GM04504 (cell line): ENCODE measurements at places on chromosomes 4 and X.

DNA sequence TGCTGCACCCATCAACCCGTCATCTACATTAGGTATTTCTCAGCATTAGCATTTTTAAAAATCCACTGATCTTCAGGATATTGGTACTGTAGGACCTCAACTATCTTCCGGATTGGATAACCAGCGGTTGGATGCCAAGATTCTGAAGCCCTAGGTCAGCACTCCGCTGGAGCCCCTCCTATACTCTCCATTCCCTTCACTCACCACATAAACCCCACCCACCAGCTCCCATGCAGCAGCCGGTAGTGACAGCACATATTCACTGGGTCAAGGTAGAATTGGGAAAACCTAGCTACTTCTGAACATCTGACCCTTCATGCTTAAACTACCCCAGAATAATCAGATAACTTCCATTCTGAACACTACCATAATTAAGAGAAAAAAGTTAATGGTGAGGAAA, 134.9 kb downstream of the CORIN start:
- no peak for DNase-seq

DNA sequence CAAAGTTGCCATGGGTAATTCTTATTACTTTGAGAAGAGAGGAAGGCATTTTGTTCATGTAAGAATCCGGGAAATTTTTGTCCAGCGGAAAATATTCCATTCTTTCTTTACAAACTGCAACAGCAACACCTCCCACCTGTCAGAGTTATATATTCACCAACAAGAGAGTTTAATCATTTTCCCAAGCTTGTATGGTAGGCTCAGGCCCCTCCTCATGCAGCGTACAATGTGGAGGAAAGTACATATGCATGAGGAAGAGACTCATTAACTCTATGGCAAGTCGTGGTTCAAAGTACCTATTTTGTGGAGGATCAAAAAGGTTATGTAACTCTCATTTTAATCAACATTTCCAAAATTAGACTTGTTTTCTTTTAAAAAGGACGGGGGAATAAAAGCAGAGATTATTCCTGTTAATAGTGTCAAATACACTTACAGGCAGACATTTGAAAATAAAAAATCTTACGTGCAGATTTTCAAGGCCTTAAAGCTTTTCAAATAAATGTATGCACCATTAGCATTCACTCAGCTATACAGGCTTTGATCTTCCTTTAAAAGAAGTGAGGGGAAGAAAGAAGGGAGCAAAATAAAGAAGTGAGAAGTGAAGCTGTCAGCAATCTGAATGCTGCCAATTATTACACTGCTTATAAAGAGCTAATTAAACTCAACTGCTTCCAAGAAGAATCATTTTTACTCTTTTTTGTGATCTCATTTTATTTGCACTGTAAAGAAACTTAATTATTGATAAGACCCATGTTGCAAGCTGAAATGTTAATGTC, 204.8 kb downstream of the FAT4 start:
- no peak for DNase-seq

DNA sequence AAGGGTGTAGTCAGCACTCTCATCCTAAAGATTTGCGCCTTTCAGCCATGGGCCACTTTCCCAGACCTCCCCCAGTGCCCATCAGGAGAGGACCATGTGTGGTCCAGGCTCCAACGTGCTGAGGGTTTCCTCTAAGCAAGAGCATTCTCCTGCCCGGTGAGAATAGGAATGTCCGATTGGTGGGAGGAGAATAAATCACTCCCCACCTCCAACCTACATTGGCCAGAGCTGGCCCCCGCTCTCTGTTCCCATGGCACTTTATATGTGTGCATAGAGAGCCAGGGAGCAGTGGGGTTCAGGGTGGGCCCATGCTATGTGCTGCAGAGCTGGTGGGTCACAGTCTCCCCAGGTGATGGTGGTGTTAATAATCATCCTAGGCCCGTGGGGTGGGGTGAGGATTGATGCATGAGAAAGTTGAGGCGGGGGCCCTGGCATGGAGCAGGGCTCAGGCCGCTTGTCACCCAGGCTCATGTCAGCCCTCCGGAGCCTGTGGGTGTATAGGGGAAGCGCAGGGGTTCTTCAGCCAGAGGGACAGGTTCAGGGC, 6.8 kb upstream of the SORCS2 start:
- no peak for DNase-seq

DNA sequence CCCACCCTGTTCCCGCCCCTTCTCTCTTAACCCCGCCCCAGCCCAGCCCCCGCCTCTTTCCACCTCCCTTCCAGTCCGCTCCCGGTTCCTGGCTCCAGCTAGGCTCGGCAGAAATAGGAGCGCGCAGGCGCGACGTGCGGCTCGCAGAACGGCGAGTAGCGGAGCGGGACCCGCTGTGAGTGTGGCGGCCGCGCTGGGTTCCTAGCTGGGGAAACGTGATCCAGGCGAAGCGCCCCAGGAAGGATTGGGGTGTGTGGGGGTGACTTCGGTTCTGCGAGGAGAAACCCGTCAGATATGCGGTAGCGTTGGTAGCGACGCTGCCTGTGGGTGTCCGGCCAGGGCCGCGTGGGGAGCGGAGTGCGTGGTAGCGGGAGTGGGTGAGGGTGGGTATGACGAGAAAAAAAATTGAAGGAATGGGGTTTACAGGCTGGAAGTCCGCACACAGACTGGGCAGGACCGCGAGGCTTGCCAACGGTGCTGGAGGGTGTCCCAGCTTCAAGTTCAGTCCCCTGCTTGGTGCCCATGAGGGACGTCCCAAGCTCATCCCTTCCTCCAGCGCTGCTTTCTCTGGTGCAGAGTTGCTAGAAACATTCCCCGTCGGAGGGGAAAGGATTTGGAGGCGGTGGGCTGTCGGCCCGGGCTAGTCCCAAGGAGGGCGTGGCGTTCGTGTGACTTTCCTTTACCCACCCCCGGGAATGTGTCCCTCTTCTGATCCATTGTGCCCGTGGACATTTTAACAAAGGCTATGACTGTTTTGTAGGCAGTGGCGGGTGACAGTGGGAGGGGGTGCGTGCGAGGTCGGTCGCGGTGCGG, at the start of gene PRRG1:
Gene PRRG1, plus strand, starts transcription at position 144 of the 813 bp plus-strand sequence. CDS start 56,886 bp downstream, outside the sequence.
- DNase-seq, result peak; percentile 52

- no peak for DNase-seq
These were observed 382.8 kb upstream of the CTSO start for GRCh38 chr4:156336511-156336910.

DNA sequence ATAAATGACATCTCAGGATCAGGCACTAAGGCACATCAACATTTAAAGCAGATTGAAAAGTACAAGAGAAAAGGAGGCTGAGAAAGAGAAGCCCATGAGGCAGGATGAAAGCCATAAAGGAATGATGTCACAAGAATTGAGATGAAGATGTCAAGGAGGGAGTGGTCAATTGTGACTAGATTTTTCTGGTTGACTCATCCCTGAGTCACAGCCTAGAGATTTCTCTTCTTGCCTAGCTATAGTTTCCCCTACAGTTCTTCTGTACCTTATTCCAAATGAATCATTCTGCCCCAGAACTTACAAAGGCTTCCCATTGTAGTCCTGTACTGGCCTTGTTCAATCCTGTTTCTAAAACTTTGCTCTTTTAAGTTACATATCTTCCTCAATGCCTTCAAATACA, 3.4 kb upstream of the USP53 start:
- DNase-seq, result peak; percentile 88
